Right renal cortex interstitium (tissue), 3 donors: ENCODE measurements at places on chromosomes 4 and X.

DNA sequence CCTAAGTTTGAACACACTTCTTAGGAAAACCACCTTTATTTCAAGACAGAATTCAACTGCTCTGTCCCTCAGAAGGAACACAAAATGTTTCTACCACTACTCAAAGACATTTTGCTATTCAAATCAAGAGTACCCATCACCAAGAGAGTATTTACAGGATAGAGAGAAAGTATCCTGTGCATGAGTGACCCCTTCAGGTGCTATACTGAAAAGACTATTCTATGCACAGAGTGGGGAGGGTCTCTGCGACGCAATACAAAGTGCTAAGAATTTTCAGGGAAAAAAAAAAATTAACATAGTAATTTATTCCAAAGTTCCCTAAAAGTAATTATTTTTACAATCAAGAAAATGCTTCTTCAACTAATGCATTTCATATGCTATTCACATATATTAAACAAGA is 346.4 kb upstream of the FAM241A start:
- DNase-seq = no peak

DNA sequence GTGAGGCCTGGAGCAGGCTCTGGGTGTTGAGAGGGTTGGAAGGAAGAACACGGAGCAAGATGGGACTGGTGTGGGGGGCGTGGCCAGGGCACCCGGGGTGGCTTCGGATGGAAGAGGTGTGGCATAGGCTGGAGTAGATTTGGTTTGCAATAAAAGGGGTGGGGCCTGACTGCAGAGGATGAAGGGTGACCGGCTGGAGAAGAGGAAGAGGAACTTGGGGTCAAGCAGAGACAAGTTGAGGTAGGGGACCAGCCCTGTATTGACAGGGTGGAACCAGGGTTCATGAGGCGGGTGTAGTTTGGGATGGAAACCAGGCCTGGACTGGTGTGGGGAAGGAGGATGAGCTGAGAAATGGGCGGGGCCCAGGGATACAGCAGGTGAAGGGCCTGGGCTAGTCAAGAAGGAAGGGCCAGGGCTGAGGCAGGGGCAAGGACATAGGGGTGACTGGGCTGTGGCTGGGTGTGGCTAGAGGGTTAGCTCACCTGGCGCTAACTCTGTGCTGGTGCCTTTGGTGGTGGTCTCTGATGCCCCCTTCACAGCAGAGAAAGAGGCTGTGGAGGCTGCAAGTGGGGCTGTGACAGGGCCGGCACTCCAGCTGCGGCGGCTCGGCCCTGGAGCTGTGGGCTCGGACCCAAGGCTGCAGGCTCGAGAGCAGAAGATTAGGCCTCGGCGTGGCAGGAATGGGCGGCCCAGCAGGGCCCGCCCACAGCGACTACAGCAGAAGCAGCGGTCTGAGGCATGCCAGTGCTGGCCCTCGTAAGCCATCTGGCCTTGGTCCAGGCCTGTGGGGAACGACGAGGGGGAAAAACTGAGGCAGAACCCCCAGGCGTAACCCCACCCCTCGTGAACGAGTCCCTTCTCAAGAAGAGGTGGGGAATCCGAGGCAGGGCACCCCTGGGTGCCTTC is 5.0 kb downstream of the PLP2 start:
- DNase-seq = no peak

GRCh38 chrX:114774691-114775090 is 190.8 kb downstream of the HTR2C start:
- DNase-seq = no peak

- DNase-seq = no peak
These were observed 12.1 kb upstream of the KLHL13 start for GRCh38 chrX:118128724-118129123.

DNA sequence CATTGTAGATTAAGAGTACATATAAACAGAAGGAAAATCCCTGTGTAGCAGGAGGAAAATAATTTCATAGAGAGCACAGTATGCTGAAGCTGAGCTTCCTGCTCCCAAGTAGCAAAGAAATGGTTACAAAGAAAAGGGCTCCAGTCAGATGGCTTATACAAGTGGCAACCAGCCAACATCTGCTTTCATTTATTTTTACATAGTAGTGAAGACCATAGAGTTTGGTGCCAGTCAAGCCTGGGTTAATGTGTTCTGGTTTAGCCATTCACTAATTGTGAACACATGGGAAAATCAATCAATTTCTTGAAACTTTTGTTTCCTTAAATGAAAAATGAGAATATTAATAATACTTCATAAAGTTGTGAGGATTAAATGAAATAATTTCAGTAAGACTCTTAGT is 111.3 kb upstream of the ELOVL6 start:
- no peak for DNase-seq
